Kidney (tissue), 22 donors: ENCODE measurements at places on chromosomes 3 and 15. TPM values are rescaled to one million over a fixed set of nuclear protein-coding genes. Genes with fewer than 3 reads are reported as not detected.
A peak's percentile ranks its signal among the peaks of the same experiment; 100 is the strongest.

GRCh38 chr3:116306720-116307119 is 138.6 kb downstream of the LSAMP start:
- no peak for DNase-seq

LRRFIP2 gene
- 61.4 TPM for total RNA-seq

SNAPC5 gene
- 29.6 TPM for total RNA-seq

CCR8 gene
- 0.19 TPM for total RNA-seq

GRCh38 chr3:25424614-25425013 is 3.4 kb upstream of the RARB start:
- peak; percentile 61 for DNase-seq

DNA sequence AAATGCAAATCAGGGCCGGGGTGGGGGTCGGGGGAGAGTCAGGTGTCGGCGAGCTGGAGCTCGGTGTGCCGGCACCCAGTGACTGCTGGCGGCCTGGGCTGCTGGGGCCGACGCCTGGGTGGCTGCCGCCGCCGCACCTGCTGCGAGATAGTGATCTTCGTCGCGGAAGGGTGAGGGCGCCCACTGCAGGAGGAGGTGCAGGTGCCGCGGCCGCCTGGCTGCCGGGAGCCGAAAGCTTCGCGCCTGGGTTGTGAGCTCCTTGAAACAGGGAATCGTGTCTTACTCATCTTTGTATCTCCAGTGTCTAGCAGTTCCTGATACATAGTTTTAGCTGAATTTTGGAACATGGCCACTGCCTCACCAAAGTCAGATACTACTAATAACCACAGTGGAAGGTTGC is 64.0 kb upstream of the CPOX start:
- peak; percentile 50 for DNase-seq

DNA sequence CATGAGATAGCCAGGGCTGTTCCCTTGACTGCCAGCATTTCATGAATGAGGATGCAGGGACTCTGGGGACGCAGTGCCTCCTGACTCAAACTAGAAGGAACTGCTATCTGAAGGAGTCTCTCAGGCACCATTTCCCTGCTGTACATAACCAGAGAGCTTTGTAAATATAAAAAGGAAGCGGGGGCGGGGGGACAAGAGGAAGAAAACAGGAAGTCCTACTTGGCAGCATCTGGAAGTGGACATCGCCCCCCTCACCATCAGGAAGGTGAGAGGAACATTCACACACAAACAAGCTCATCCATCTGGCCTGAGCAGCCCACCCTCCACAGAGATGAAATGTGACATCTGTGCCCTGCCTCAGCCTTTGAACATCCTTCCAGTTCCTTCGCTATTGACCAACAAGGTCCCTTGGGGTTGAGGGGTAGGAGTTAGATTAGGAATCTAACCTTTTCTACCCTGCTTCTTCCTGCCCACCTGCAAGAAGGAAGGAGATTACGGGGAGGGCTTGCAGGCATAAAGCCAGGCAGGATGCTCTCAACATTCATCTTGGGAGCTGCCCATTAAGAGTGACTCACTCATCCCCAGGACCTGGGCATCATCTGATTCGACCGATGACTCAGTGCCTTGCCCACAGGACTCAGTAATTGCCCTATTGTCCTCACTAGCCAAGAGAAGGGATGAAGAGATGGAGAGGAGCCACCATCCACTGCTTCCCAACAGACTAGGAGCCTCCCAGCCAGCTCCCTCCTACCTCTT is 31.9 kb downstream of the SH3BP5 start:
- no peak for DNase-seq

CHDH gene
- 33.4 TPM for total RNA-seq

CCR9 gene
- total RNA-seq = 0.22 TPM

DNA sequence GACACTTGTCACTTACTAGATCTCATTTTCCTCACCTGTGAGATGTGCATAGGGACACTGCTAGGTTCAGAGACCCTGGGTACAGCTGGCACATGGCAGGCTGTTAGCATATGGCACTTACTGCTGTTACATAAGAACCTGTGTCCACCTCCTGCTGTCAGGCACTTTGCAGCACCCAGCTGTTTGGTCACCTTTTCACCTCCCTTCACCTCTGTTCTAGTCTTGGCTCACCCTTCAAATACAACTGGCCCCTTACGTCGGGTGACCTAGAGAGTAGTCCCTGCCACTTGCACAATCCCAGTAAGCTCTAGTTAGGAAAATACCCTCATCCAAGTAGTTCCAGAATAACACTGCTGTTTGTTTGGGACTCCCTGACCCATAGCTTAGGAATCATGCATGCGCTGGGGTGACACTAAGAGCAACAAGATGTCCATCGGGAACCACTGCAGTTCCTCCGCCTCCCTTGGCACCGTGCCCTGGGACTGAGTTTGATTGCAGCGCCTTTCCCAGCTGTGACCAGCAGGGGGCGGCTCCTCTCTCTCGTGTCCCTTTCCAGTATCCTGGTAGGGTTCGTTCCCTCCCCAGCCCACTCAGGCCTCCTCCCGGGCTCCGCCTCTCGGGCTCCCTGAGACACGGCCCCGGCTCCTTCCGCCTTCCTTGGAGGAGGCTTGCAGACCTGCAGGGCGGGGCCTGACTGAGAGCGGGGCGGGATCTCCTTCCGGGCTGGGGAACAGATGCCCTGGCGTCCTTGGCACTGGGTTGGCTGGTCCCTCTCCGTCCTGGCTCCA is 78.6 kb downstream of the ABHD5 start:
- DNase-seq = peak; percentile 97

RPUSD2 gene
- 9.8 TPM for total RNA-seq

GRCh38 chr3:6805236-6805635 is 55.7 kb upstream of the GRM7 start:
- no peak for DNase-seq

- DNase-seq = no peak
Observed at GRCh38 chr3:125436921-125437320, 61.8 kb upstream of the ZNF148 start.

ISLR2 gene
- total RNA-seq = 1.1 TPM

- no peak for DNase-seq
Observed at GRCh38 chr3:31659246-31659645, 126.5 kb downstream of the STT3B start.

DNA sequence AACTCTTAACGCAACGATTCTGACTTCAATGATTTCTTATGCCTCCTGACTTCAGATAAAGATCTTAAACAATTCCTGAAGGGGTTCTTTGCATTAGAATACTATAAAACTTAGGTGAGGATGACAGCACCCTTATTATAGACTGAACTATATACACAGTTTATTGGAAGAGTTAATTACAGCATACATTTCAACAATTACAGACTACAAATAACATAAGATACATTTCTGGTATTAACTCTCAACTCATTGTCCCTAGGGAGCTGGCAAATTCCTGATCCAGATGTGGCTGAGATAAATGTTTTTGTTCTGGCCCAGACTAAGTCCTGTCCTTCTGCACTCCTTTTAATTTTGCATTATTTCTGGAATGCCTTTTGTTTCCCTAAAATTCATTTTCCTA is 155.5 kb upstream of the TMC3 start:
- no peak for DNase-seq

DNA sequence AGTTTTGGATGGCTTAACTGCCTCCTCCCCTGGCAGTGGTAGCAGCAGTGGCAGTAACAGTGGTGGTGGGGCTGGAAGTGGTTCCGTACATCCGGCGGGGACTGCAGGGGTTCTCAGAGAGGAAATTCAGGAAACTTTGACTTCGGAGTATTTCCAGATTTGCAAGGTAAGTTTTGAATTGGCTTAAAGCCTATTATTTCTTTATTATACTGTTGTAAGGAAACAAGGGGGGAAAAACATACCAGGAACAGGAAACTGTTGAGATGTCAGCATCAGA is 1.5 kb downstream of the STXBP5L start:
- DNase-seq = no peak

- DNase-seq = no peak
Observed at GRCh38 chr3:126582311-126582710, 23.6 kb upstream of the C3orf22 start.

DNA sequence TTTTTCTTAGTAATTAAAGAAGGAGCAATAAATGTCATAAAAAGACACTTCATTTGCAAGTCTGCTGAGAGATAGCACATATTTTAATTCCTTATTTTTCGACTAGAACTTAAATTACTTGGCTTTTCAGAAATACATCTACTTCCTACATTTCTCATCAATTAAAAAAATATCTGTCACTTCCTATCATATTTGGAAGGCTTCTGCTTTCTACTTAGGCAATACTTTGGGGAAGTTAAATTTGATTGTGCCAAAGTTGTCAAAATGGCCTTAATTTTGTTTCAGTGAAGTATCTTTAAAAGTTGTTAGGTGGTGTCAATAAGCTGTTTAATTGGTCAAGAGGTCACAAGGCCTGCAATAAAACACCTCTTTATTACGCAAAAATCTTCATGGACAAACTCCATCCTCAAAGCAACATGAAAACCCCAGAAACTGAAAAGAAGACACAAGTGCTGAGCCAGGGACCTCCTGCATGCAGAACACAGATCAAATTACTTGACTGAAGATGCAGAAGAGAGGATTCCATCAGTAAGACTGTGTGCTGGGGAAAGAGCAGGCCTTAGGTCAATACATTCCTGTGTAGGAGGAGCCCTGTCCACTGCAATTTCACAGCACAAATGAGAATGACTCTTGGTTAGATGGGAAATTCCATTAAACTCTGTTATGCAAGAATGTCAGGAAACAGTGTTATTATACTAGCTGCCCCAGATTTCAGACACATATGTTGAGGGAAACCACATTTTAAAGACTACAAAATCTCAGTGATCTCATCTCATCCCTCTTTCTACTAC is 48.0 kb upstream of the FSTL1 start:
- peak; percentile 46 for DNase-seq

DNA sequence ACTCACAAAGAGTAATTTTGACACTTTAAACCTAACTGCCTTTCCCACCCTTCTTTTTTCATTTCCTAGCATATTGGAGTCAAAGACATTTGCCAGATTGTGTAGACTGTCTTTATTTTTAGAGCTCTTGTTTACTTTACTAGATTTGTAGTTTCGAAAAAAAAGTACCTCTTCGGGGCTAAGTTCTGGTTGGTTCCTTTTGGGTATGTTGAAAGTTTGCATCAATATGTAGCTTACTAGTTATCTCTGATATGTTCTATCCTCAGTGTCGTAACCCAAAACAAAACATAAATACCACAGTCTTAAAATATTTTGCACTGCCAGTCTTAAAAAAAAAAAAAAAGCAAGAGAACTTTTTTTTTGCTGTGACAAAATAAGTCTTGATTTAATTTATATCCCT is 52.2 kb downstream of the REC114 start:
- DNase-seq = peak; percentile 4

DNA sequence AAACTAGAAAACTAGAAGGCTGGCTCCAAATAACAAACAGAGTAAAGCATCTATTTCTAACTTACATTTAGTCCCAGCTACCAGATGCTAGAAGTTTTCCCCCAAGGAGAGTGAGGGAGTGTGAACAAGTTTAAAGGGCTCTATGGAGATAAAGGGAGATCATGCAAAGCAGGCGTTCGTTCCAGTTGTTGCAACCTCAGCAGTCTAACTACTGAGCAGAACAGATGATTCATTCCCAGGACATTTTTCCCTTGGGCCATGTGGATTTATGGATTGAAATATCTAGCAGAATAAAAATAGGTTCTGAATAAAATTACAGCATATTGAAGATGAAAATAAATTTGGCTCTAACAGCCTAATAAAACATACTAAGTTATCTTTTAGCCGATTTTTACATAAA is 154.8 kb upstream of the TTC14 start:
- no peak for DNase-seq

DBR1 gene
- total RNA-seq = 18.9 TPM

C15orf62 gene
- total RNA-seq = 1.4 TPM

GRCh38 chr3:45659661-45660566 is 29.3 kb upstream of the SACM1L start:
- peak; percentile 63 for DNase-seq

DNA sequence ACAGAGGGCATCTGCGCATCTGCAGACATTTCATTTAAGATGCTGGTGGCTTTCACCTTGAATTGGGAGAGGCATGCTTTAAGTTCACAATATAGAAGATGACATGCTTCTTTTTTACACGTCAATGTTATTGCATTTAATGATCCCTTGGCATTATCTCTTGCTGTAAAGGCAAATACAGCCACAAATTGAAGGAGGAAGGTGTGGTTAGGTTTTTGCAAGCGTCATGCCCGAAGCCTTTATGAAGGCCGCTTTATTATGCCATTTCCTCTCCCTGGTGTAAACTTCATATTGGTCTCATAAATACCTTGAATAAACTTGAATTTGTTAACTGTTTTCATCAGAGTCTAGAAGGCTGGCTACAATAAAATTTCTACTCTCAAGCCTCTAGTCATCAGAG is 212.7 kb downstream of the PDZRN3 start:
- no peak for DNase-seq

GRCh38 chr3:63030666-63031065 is 155.4 kb upstream of the CADPS start:
- DNase-seq = no peak

- DNase-seq = no peak
Observed at GRCh38 chr3:114080201-114080600, 23.7 kb downstream of the QTRT2 start.

DNA sequence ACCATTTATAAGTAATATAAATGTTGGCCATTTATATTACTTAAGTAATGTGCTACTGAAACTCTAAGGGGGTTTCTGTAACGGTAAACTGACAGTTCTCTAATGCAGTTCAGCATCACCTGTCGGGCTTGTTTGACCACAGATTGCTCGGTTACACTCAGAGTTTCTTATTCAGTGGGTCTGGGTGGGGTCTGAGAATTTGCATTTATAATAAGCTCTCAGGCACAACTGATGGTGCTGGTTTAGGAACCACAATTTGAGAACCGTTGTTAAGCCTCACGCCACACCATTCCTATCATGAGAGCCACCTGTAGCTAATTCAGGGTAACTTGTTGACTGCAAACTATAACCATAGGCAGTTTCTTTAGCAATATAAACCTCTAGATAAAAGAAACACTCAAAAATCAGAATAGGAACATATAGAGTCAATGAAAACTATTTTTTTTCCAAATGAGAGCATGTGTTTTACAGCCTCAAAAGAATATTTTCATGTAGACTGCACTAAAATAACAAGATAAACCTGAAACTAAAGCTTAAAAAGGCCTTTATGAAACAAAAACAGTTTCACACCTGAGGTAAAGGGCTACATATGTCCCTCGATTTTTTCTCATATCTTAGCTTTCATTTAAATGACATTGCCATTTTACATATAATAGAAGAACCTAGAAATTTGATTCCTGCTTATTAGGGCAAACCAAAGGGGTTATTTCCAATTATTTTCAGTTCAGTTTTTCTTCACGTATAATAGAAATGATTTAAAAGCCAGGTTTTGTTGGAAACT is 604.8 kb downstream of the UNC13C start:
- DNase-seq = no peak

RASGRP1 gene
- total RNA-seq = 12.5 TPM

GRCh38 chr15:55917881-55918296 is 75.5 kb downstream of the NEDD4 start:
- peak; percentile 57 for DNase-seq
